ENCODE measurements at places on chromosomes 2 and 18.

DNA sequence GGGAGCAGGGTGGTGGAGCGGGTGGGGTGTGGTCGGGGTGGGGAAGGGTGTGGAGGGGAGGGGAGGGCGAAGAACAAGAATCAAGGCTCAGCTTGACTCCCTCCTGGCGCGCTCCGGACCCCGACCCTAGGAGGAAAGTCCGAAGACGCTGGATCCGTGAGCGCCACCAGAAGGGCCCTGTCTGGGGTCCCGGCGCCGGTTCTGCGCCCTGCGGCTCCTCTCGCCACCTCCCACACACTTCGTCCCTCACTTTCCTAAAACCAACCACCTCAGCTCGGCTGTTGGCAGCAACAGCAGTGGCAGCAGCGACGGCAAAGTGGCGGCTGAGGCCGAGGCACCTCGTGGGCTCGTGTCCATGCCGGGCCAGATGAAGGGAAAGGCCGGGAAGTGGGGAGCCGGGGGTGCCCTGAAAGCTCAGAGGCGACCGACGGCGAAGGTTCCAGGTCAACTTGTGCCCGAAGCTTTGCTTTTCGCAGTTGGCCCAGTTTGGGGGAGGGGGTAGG lies 2.1 kb downstream of the KLHL14 start:
- no peak for DNase-seq

DNA sequence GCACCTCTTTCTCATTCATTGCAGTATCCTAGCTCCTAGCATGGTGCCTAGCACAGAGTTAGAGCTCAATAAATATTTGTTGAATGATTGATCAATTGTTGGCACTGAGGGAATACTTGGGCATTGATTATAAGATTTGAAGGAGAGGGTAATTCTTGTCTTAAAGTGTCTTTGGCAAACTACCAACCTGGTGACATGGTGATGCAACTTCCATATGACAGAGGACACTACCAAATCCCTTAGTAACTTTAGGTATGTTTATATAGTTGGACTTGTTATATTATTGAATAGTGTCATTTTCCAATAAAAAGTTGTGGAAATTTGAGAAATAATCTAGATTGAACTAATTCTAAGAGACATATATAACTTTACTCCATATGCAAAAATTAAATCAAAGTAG lies 58.6 kb upstream of the CHMP1B start:
- no peak for DNase-seq

DNA sequence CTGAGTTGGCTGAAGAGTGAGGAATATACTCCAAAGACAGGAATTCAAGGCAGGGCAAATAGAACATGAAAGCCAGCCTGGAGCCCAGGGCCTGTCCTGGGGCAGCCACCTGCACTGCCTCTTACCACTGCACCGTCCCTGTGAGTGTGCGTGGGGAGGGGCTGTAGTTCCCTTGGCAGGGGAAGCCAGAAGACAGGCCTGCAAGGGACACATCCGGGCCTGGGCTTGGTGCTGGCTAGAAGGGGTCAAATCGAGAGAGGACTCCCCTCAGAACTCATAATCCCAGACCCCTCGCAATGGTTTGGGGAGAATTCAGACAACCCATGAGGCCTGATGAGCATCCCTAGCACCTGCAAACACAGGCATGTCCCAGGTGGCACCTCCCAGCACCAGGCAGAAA lies 87.0 kb downstream of the HDAC4 start:
- DNase-seq, result no peak

DNA sequence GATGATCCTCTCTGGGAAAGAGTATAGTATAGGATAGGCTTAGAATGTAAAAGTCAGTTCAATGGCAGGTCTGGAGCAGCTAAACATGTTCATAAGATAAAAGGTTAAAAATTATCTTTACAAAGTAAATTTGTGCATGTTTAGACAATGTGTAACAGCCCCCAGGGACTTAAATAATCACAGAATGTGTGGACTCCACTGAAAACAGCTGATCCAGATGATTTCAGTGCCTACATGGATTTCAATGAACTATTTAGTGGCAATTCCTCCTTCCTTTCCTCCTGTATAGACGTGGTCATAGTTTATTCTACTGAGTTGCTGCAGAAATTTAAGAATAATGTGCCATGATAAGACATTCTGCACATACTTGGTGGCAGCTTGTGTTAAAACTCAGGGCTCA lies 42.9 kb downstream of the ARHGEF33 start:
- DNase-seq, result no peak

GRCh38 chr18:33116376-33116775 lies 324.1 kb downstream of the CCDC178 start:
- DNase-seq, result no peak

DNA sequence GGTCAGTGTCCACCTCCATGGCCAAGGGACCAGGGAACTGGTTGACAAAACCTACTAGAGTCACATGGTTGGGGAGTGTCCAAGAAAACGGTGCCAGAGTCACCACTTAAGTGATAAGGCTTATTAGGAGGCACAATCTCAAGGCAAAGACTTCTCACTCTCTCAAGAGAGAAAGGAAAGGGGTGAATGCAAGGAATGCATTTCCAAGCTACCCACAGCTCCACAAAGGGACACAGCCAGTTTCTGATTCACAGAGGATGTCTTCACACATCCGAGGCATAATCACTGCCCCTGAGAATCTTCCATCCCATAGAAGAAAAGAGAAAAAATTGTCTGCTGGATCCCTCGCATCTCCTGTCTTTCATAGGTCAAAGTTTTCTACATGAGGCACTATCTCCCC lies 269.3 kb downstream of the TNS1 start:
- no peak for DNase-seq

DNA sequence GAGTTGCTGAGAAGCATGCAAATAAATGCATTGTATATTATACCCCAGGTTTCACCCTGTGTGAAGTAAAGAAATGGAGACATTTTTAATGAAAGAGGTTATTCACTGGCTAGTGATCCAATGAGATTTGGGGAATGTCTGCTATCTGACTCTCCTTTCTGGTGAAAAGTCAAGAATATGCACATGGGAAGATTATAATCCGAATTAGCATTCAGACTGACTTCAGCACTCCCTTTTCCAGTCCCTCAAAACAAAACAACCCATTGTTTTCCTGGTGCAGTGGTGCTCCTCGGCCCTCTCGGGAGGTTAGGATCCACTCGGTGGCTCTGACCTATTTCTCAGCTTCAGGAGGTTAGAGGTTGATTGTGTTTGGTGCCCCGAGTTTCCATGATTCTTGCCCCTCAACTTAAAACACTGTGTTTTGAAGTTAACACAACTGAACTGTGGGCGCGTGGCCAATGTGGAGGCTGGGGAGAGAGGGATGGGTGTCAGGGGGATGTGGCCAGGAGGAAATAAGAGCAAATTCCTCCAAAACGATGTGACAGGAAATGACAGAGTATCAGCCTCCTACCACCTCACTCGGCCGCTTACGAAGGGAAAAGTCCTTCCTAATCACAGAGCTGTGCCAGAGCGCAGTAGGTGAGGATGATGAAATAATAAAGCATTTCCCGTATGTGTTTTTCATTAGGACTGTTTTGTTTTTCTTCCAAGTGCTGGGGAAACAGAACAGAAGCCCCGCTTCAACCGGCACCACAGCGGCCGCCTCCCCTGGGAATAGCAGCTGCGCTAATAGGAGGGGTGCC lies 440.1 kb downstream of the MTX2 start:
- no peak for DNase-seq

DNA sequence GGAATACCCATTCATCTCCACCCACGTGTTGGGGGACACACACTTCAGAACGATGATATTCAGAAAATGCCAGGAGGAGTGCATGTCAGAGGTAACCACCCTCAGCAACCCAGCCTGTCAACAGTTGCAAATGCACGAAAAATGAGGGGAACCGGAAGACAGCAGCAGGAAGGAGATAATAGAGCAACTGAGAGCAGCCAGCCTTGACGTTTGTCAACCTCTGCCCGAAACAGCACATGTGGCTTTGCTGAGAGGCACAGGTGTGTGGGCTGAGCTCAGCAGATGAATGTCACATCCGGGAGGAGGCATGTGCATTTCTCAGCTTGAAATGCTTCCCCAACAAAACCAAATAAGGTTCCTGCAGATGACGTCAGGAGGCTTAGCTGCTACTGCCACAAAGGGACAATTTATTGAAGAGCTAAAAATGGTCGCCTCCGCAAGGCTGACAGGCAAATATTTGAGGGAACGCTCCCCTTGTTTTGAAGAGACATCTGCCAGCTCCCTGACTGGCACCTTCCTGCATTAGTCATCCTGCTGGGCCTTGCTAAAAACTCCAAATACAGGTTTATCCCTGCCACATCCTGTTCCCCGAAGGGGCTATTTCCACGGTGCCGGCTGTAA lies 419.0 kb downstream of the NBAS start:
- no peak for DNase-seq

- DNase-seq, result no peak
These were observed 3.7 kb downstream of the ALKAL2 start for GRCh38 chr2:283996-284794.

DNA sequence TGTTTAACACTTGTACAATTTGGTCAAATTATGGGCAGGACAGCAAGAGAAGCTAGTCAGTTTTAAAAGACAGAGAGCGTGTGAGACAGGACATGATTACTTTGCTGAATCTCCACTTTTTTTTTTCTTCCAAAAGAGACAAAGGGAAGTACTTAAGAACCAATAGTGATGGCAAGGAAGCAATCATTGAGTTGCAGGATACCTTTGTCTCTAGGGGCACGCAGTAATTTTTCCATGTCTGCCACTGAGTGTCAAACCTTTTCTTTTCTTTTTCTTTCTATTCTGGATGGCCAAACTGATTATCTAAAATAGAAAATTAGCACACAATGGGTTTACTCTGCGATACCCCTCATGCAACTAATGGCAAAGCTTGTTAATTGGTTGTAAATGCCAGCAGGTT lies 533.0 kb downstream of the PLCL1 start:
- DNase-seq, result no peak

DNA sequence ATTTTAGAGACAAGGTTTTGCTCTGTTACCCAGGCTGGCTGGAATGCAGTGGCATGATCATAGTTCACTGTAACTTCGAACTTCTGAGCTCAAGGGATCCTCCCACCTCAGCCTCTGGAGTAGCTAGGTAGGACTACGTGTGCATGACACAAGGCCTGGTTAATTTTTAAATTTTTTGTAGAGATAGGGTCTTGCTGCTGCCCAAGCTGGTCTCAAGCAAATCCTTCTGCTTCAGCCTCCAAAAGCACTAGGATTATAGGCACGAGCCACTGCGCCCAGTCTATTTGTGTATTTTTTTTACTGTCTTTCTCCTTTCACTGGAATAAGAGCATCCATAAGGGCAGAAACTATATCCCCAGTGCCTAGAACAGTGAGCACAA lies 89.3 kb downstream of the PLEKHM3 start:
- DNase-seq, result no peak

DNA sequence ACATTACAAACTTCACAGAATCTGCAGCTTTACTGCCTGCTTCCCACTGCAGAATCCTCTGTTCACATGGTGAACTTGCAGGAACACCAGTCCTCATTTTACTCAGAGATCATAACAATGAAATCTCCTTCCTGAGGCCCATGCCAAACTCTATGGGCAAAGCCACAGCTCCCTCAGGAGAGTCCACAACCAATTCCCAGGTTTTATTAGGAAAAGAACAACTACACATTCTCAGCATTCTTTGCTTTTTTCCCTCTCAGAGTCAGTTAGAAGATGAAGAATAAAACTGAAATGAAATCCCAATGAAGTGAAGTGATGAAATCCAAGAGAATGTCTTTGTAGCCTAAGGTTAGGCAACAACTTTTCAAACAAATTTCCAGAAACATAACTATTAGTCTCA lies 233.7 kb downstream of the DSEL start:
- no peak for DNase-seq

DNA sequence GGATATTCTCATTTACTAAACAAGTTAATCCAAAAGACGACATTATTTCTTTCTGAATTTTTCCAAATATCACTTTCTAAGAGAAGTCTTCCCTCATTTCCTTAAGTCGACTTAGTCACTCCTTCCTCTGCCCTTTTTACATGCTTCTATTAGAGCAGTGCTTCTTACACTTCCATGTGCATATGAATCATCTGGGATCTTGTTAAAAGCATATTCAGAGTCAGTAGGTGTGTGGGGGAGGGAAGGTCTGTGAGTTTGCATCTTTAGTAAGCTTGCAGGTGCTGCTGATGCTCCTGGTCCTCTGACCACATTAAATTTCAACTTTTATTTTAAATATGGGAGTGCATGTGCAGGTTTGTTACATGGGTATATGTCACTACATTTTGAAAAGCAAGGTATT lies 582.6 kb downstream of the NRXN1 start:
- no peak for DNase-seq

GRCh38 chr18:23238152-23238531 lies 102.9 kb downstream of the CABLES1 start:
- DNase-seq, result peak; percentile 68

DNA sequence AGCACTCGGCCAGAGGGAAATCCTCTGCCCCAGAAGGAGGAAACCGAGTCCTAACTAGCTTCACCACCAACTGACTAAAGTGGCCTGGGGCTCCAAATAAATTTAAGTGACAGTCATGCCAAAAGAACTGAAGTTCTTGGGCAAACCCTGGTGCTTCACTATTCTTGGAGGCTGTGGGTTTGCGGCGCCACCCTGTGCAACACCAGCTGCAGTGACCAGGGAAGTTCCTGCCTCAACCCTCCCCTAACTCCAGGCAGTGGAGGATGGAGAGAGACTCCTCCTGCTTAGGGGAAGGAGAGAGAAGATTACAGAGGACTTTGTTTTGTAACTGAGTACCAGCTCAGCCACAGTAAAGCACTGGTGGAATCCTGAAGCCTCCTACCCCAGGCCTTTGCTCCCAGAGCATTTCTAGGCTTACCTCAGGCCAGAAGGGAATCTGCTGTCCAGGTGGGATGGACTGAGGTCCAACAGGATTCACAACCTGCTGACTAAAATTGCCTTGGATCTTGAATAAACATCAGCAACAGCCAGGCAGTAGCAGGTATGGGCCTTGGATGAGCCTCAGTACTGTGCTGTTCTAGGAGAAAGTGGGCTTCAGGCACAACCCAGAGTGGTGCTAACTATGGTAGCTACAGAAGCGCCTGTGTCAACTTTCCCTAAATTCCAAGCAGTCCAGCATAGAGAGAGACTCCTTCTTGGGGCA lies 29.4 kb upstream of the BMP10 start:
- no peak for DNase-seq

DNA sequence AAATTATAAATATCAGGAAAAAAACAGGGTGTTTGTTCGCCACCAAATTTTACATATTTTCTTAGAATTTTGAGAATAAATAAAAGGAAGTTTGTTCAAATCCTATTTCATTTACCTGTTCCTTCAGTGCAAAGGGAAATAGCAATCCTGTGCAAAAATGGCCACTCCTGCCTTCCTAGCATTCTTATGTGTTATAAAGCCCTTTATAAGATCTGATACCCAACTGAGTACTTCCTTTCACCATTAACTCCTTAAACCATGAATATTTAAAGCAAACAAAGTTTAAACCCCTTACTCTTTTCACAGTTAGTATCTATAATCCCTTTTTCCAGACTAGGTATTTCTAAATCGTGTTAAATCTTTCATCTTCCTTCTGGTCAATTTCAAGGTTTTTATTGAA lies 427.8 kb downstream of the NR4A2 start:
- no peak for DNase-seq

DNA sequence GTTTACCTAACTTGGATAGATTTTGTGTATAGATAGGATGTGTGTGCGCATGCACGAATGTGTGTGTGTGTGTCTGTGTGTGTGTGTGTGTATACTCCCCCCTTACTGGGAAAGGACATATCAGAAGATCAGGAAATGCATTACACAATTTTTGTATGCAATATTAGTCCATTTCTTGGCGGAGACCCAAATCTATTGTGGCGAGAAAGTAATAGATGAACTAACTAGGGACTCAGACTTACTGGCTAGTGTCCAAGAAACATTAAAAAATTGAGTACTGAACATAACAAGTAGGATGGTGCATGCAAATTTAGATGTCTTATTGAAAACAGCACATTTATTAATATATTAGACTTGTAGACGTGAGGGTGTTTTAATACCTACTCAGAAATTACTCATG lies 1036.5 kb upstream of the FANCL start:
- DNase-seq, result no peak

- no peak for DNase-seq
These were observed 26.6 kb downstream of the SMCHD1 start for GRCh38 chr18:2681993-2682603.
